ENCODE measurements at places on chromosomes 5 and 9. TPM values are rescaled to one million over a fixed set of nuclear protein-coding genes. Genes with fewer than 3 reads are reported as not detected.

DNA sequence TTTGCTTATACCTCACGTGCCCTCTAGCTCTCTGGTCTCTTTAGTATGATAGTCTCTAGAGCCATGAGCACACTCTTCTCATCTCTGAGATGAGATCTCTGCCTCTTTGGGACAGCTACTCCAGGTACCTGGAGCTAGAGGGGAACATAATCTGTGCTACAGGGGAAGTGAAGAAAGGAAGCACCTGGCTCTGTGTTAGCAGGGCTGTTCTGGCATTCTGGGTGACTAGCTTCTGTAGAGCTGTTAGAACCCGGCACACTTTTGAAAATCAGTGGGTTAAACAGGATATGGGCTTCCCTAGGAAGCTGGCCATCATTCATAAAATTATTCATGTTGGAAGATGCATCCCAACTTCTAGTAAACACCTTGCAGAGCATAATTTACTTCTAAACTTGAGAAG, 224.8 kb downstream of the MCTP1 start:
- DNase-seq, result no peak

The LCN9 gene
- not detected for total RNA-seq

The WNT8A gene
- total RNA-seq, result not detected

DNA sequence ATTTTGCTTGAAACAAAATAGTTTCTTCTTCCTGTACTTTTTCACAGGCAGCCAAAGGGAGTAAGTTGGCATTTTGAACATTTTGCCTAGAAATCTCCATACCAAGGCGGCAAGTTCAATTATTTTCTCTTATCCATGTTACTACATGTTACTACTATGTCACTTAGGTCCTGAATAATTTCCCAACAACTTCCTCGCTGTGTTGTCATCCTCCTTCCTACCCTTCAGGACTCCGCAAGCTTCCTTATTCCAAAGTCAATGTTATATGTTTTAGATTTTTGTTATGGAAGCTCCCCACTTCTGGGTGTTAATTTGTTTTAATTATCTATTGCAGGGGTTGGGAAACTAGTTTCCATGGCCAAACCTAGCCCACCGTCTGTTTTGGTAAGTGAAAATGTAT, 9.9 kb upstream of the B4GALT1 start:
- DNase-seq, result no peak

The DEPDC1B gene
- total RNA-seq, result 0.50 TPM

DNA sequence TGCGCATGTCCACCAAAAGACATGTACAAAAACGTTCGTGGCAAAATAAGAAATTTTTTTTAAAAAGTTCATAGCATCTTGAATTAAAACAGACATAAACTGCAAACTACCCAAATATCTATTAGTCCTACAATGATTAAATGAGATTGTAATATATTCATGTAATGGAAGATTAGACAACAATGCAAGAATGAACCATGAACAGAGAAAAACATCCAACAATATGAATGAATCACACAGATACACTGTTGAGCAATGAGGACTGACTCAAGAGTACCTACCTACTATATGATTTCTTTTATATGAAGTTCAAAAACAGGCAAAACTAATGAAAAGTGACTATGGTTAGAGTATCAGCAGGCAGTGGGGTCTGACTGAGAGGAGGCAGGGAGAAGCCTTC, 17.9 kb upstream of the CTNNAL1 start:
- DNase-seq, result no peak

DNA sequence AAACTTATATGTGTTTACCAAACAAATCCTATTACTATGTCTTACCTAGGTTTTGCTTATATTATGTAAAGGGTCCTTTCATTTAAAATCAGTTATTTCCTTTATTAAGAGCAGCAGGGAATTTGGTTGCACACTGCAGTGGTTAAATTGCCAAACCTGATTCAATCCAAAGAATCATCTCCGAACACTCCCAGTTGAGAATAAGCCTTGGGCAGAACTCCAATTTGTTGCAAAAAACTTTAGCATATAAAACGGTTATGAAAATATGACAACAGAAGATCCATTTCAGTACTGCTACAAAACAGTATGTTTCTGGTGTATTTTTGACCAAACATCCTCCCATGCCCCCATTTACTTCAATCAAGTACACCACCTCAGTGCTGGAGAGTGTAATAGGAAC, 587.0 kb upstream of the GRAMD2B start:
- DNase-seq, result no peak

GRCh38 chr9:94586316-94586715, 7.3 kb downstream of the FBP2 start:
- DNase-seq, result no peak

The SYK gene
- 52.2 TPM for total RNA-seq

DNA sequence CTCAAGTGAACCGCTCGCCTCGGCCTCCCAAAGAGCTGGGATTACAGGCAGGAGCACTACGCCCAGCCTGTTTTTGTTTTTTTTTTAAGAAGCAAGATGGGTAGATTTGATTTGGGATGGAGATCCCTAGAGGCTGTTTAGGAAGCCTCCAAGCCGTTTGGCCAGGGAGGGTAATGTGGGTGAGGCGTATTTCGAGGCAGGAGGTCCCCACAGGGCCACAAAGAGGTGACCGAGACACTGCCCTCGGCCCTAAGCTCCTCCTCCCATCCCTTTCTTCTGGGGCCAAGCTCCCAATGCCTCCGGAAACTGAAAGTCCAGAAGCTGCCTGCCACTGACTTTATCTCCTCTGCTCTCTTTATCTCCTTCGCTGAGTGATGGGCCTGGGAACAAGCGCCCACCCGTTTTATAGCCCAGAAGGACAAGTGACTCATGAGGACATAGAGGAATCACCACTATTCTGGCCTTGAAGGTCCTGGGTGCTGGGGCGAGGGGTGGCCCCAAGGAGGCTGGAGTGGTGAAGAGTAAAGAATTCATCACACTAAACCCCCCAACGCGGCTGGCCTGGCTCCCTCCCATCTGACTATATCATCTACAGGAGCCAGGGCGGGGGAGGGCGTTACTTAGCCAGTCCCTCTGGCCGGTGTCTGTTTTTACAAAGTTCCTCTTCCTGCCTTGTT, 2.0 kb upstream of the RALGDS start:
- DNase-seq, result no peak

- DNase-seq, result no peak
Observed at GRCh38 chr9:135973277-135974219, 12.4 kb upstream of the UBAC1 start.

GRCh38 chr5:35004771-35005170, 43.0 kb downstream of the AGXT2 start:
- no peak for DNase-seq

GRCh38 chr5:110159202-110159601, 469.5 kb downstream of the MAN2A1 start:
- no peak for DNase-seq

The RABEPK gene
- total RNA-seq, result 12.6 TPM

DNA sequence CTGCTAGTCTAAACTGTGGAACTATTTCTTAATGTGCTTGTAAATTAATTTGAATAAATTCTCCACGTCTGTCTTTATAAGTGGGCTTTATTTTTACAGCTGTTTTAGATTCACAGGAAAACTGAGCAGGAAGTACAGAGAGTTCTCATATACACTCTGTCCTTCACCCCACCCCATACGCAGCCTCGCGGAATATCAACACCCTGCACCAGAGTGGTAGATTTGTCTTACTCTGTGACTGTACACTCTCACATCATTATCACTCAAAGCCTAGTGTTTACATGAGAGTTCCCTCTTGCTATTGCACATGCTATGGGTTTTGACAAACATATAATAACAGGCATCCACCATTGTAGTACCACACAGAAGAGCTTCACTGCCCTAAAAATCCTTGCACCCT, 179.7 kb upstream of the DAB2 start:
- no peak for DNase-seq

DNA sequence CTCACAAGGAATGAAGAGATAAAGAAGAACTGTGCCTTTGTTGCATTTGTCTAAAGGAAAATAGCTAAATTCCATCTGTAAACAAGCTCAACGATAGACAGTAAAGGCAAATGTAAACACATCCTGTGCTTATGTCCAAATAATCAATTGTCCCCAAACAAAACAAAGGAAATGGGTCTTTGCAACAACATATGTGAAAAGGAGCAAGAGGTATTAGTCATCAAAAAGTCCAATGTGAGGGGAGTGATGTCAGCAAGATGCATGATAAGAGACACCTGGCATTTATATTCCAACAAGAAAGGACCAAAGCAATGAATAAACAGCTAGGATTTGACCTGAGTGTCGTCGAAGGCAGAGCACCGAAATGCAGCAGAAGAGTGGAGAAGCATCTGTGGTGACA, 209.1 kb downstream of the ASTN2 start:
- no peak for DNase-seq

DNA sequence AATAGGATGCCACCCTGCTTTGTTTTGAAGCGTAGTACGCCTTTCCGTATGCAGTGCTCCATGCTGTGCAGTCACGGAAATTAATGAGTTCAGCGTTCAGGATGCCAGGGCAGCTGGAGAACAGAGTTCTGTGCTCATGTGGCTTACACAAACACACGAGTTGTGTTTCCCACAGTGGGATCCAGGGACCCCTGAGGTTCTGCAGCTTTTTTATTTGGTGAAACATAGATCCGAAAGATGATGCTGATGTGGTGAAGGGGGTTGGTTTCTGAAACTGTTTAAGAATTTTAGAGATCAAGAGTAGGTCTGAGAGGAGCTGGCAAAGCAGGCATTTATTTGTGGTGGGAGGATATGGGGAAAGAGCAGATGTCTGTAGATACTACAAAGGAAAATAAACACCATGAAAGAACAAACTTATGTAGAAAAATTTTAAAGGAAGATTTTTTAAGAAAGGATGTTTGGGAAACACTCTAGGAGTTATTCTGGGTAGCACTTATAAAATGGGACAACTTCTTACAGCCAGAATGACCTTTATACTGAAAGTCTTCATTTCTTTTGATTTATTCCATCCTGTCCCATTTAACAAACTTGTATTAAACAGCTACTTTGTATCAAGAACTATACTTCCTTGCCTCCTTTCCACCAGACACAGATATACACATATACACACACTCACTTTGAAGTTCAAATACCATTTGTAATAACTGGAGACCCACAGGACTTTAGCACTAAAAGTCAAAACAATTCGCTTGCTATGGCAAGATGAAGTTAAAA, 52.7 kb downstream of the ITGA1 start:
- DNase-seq, result no peak

- no peak for DNase-seq
Observed at GRCh38 chr5:171724468-171725204, 61.0 kb upstream of the SMIM23 start.

The NTNG2 gene
- 2.2 TPM for total RNA-seq

DNA sequence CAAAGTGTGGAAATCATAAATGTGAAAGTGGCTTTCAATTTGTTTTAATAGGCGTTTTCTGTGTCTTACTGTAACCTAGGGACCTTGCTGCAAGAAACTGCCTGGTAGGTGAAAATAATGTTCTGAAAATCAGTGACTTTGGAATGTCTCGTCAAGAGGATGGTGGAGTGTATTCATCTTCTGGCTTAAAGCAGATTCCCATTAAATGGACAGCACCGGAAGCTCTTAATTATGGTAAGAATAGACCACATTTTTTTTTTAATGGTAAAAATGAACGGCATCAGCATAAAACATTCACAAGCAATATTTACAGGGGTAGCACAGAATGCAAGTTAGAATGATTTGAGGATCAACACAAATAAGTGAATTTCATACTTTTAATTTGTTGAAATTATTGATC, 229.1 kb downstream of the PJA2 start:
- DNase-seq, result no peak

DNA sequence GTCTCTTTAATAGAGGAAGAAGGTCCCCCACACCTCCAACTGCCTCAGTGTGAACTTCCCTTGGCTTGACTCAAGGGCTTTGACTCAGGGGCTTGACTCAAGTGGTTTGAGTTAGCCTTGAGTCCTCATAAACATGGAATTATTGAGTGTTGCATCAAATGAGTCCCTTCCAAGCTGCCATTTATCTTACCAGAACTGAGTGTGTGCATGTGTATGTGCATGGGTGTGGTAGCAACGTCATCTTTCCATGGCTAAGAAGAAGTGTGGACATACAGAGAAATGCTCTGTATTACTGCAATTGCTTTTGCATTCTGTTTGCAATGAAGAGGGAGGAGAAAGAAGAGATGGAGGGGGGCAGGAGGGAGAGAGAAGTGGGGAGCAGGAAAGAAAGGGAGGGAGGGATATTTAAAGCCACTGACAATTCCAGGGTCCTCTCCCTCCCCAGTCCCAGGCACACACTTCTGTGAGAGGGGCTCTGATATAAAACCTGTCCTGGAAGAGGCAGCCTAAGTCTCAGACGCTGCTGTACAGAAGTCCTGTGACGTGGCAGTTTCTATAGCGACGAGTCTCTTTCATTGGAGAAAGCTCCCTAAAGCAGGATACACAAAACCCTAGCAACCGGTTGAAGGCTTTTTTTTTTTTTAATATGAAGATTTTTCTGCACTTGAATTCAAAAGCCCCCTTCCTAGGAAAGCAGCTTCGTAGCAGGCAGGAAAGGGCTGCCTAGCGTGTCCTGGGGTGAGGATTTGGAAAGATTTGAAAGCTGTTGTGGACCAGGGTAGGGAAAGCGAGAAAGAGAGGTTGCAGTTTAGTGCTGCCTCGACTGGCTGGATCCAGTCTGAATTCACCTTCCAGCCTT, 93.3 kb upstream of the MAP1B start:
- DNase-seq, result peak; percentile 72

GRCh38 chr9:124174433-124174832, 83.3 kb upstream of the NEK6 start:
- no peak for DNase-seq

The SPATA31D4 gene
- not detected for total RNA-seq

- no peak for DNase-seq
Observed at GRCh38 chr5:116013936-116014335, 18.3 kb upstream of the ARL14EPL start.

GRCh38 chr9:111284703-111285102, 45.3 kb downstream of the OR2K2 start:
- DNase-seq, result no peak

The PLEKHG4B gene
- total RNA-seq, result 0.13 TPM

DNA sequence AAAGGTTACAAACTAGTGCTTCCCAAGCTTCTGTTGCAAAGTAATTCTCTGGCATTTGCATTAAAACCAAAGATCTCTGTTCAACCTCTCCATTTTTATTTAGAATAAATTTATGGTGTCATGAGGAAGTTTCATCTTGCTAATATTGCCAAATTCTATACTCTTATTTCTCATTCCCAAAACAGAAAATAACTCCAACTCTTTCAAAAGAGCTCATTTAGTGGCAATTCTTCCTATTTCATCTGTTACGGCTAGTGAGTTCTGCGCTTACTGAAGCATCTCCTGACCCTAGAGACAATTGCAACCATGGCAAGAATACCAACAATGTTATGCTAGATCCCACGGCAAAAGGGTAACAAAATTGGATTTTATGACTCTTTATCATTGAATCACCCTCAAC, 97.0 kb downstream of the HINT1 start:
- no peak for DNase-seq

DNA sequence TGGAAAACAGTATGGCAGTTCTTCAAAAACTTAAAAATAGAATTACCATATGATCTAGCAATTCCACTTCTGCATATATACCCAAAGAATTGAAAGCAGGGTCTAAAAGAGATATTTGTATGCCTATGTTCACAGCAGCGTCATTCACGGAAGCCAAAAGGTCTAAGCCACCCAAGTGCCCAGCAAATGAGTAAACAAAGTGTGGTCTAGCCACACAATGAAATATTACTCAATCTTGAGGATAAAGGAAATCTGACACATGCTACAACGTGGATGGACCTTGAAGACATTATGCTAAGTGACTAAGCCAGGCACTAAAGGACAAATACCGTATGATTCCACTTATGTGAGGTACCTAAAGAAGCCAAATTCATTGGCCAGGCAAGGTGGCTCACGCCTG, 11.1 kb upstream of the MED27 start:
- no peak for DNase-seq

Measured in kidney (tissue), 22 donors.